ENCODE measurements at places on chromosomes 2 and 18. TPM values are rescaled to one million over a fixed set of nuclear protein-coding genes. Genes with fewer than 3 reads are reported as not detected.

Gene DYNAP
- total RNA-seq: not detected

Gene RNU2-63P
- total RNA-seq: not detected

Gene SERPINB12
- total RNA-seq: not detected

Gene BCL2
- 2.7 TPM for total RNA-seq

Gene LRRC30
- total RNA-seq: not detected

Gene WDFY1
- 102 TPM for total RNA-seq

Gene CD8B2
- total RNA-seq: not detected

Gene ANKRD30BL
- total RNA-seq: not detected

Gene ITGB6
- not detected for total RNA-seq

Gene RTP5
- not detected for total RNA-seq

Gene MROH2A
- total RNA-seq: not detected

Gene REG1A
- not detected for total RNA-seq

Gene SPATA3
- not detected for total RNA-seq

Gene STPG4
- 0.12 TPM for total RNA-seq

Gene DOK6
- total RNA-seq: 1.2 TPM
